ENCODE measurements at places on chromosomes 2 and 18.

DNA sequence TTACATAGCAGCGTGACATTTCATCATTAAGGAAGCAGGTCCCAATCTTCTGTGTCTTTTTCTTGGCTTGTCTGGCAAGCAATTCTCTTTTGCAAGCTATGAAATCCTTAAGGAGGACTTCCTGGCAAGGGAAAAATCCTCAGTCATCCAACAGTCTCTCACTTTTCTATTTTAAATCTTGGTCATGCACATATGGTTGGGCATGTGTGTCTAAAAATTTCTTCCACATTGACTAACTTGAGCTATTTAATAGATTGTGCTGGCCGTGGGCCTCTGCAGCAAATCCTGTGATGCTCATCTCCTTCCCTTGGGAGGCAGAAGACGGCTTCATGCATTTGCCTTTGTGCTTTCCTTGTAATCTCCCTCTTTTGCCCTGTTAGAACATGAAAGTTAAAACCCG lies 634.3 kb upstream of the FANCL start:
- DNase-seq, result no peak

DNA sequence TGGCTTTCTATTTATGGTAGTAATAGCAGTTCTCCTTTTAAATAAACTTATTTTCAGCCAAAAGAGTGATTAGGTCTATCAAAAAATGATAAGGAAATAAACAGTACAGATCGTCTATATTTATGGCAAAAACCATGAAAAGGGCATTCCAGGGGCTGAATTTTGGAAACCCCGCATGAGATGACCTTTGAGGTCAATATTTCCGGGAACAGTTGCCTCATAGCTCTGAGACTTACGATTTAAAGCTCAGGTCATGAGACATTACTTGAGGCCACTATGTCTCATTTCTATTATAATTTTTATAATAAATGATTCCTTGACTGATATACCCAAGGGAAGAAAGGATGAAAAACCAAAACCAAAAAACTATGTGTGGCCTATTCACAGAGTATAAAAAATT lies 101.1 kb downstream of the LDLRAD4 start:
- no peak for DNase-seq

DNA sequence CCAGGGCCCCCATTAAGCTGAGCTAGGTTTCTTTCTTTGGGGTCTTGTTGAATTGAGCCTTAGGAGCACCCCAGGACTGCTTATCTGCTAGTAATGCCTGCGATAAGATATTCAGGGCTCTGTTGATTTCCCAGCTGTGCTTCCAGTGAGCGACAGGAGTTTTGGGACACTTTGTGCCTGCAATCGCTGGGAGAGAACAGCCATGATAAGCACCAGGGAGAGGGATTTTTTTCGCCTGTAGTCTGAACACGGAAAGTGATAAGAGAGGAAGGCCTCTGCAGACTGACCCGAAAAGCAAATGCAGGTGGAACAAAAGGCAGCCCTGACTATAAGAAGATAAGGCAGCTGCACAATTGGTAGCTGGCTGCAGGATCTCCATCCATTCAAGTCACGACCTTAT lies 244.3 kb downstream of the CNTNAP5 start:
- DNase-seq, result no peak

- DNase-seq, result no peak
These were observed 185.7 kb downstream of the FAM210A start for GRCh38 chr18:13540477-13541182.

GRCh38 chr2:41194230-41194629 lies 742.3 kb upstream of the SLC8A1 start:
- no peak for DNase-seq

DNA sequence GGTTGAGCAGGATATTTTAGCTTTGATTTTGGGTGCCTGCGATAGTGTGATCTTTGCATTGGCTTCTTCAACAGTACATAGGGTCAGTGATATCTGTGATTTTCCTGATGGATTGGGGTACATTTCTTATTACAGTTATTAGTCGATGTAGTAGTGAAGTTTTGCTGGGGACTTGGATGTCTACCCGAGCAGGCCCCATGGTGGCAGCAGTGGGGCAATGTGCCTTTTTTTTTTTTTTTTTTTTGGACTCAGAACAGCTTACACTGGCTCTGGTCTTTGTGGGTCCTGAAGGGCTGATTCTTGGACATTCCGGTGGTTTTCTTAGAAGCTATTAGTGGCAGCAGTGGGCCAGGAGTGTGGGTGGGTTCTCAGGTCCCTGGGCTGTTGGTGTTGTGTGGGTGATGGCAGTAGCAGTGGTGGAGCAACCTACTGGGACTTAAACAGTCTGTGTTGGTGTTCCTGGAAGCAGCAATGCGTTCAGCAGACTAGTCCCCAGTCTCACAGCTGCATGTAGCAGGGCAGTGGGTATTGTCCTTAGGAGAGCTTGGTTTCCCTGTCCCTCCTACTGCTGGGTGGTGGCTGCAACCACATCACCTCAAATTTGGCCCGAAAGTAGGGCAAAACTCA lies 53.7 kb upstream of the SLC4A10 start:
- DNase-seq, result no peak

All from activated naive CD4-positive, alpha-beta T cell treated with Interleukin-2 at 50 U/mL for 16 hours (primary cell).